ENCODE measurements at places on chromosomes 12 and 14.

- no peak for DNase-seq
Observed at GRCh38 chr12:19970821-19971220, 397.5 kb upstream of the PDE3A start.

DNA sequence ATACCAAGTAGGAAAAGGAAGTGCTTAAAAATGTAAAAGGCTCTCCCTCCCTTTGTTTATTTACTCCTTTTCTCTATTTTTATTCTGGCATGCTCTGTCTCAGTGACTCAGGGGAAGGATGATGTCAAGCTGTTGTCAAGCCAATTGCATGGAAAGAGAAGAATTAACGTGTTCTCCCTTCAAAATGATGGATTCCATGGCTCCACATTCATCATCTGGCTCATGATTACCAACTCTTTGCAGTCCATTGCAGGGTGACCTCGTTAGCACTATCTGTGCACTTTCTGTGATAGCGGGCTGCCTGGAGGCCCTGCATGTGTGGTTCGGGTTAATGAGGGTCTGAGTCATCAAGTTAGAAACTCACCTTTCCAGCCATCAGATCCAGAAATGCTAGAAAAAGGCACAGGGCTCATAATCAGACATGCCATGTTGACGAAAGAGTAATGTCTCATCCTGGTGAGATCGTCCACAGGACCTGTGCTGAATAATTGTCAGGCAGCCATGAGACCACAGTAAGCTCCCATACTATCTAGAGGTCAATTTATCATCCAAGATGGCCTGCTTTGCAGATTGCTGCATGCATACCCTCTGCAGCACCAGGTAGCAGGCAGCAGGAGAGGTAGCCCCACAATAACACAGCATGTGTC is 79.2 kb upstream of the BTG1 start:
- DNase-seq, result peak; percentile 95

DNA sequence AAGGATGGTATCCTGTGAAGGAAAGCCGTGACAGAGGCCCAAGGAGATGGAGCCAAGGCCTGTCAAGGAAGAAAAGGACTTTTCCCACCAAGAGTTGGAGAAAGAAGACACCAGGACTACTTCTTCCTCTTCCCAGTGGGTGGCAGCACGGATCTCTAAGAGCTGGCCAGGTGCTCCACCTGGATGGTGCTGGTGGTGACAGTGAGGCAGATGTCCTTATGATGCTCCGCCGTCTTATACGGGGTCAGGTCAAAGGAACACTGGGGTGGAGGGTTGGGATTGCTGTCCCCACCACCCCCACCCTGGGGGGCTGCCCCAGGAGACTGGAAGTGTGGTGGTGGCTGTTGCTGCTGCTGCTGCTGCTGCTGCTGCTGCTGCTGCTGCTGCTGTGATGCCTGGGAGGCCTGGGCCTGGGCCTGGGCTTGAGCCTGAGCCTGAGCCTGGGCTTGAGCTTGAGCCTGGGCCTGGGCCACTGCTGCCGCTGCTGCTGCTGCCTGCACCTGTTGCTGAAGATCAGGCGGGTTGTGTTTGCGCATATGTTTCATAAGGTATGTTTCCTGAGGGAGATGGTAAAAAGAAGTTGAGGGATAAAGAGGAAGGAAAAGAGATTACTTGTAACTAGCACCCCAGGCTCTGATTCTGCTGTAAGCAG is 4.8 kb upstream of the ING4 start:
- DNase-seq, result peak; percentile 36

DNA sequence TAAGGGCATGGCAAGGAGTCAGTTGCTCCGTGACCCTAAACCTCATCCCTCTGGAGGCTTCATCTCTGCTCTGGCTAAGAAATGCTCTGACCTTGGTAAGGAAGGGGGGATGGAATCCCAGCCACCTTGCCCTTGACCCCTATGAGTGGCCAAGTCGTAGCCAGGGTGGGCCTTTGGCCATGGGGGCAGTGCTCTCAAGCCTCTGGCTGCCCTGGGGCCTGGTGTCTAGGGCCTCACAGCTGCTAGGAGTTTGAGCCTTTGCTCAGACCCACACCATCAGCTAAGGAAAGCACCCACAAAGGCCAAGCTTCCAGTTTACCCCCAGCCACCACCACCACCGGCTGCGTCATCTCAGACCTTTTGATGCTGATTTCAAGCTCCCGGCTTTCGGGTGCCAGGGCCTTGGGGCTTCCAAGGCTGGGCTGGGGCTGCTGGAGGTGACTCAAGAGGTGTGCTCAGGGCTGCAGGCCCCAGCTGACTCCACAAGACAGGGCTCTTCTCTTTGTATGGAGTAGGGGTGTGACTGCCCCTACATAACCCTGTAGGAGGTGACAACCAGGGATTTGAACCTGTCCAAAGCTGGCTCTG is 3.7 kb downstream of the ASB2 start:
- no peak for DNase-seq

- DNase-seq, result no peak
Observed at GRCh38 chr12:121781484-121781997, 11.9 kb downstream of the RHOF start.
